Kidney (tissue), 22 donors: ENCODE measurements at places on chromosomes 6 and 20. TPM values are rescaled to one million over a fixed set of nuclear protein-coding genes. Genes with fewer than 3 reads are reported as not detected.

DNA sequence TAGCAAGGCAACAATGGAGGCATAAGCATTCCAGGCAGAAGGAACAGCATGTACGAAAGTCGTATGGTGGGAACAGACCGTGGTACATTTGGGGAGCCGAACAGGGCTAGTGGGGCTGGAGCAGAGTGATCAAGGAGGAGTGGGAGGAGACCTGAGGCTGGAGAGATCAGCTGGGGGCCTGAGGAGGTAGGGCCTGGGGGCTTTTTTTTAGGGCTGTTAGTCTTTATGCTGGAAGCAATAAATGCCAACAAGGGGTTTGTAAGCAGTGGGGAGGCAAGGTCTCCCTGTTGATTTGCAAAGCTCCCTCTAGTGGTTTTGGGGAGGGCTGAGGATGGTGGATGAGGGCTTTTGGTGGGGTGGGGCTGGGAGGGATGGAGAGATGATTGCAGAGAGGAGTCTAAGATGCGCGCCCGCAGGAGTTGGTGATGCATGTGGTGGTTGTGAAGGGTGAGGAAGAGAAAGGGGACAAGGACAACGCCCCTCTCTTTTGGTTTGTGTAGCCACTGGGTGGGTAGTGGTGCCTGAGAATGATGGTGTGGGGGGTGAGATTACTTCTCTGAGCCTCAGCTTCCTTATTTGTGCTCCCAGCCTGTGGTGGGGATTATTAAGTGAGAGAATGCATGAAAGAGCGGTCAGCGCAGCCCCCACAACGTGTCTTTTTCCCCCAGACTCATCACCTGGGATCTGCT lies 74.1 kb upstream of the TOX2 start:
- no peaks in the 10 kb centered on the region for H3K27me3 ChIP-seq
- H3K4me3 ChIP-seq: no peak overlapping the region
- no peaks in the 10 kb centered on the region for H3K36me3 ChIP-seq
- H3K4me1 ChIP-seq: no peaks in the 10 kb centered on the region
- DNase-seq: no peak

PPARD gene
- total RNA-seq: 24.4 TPM

- no peak overlapping the region for H3K27ac ChIP-seq
- H3K4me3 ChIP-seq: no peak overlapping the region
- no peaks in the 10 kb centered on the region for H3K27me3 ChIP-seq
Observed at GRCh38 chr6:39199231-39199940, 29.9 kb downstream of the KCNK5 start.

DNA sequence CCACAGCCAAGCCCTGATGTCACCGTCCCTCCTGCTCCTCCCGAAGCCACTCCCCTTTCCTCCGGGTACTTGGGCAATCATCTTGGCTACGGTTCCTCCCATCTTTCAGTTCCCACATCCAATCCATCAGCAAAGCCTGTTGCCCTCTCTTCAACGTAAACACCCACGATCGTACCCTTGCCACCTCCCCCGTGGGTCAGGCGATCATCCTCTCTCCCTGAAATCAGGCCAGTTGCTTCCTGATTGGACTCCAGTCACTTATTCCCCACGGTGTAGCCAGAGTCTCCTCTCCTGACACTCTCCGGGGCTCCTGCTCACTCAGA lies 44.5 kb downstream of the SULF2 start:
- no peak overlapping the region for H3K27ac ChIP-seq
- DNase-seq: no peak
- H3K27me3 ChIP-seq: no peaks in the 10 kb centered on the region
- no peak overlapping the region for H3K4me3 ChIP-seq
- H3K4me1 ChIP-seq: no peaks in the 10 kb centered on the region
- H3K36me3 ChIP-seq: no peaks in the 10 kb centered on the region

GRCh38 chr6:87066449-87067333 lies 28.2 kb downstream of the CGA start:
- no peaks in the 10 kb centered on the region for H3K4me1 ChIP-seq
- peak; percentile 84 for DNase-seq
- H3K36me3 ChIP-seq: no peaks in the 10 kb centered on the region
- H3K4me3 ChIP-seq: no peak overlapping the region

DNA sequence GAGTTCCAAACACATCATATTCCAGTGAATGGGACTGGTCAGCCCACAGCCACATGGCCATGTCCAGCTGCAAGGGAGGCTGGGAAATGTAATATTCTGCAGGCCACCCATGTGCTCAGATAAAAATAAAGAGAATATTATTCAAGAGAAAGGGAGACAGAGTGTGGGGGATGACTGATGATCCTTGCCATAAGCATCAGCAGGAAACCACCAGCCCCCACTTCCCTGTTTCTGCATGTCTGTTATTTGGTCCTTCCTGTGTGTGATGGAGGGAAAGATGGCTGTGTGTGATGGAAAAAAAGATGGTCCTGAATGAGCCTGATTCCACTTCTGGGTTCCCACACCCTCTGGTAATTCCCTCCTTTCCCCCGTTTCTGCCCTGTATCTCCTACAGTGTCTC lies 13.1 kb upstream of the RSPO4 start:
- DNase-seq: no peak
- H3K36me3 ChIP-seq: no peaks in the 10 kb centered on the region
- no peaks in the 10 kb centered on the region for H3K27me3 ChIP-seq
- no peak overlapping the region for H3K27ac ChIP-seq
- H3K4me3 ChIP-seq: no peak overlapping the region

GRCh38 chr6:21299216-21299615 lies 294.3 kb upstream of the SOX4 start:
- H3K27me3 ChIP-seq: no peaks in the 10 kb centered on the region

SLC39A7 gene
- 83.3 TPM for total RNA-seq

- peaks cover 5% of the 10 kb centered on the region for H3K4me1 ChIP-seq
- peak overlapping the region; percentile 91 for H3K27ac ChIP-seq
- no peaks in the 10 kb centered on the region for H3K27me3 ChIP-seq
- H3K36me3 ChIP-seq: peaks cover 19% of the 10 kb centered on the region
- peak; percentile 87 for DNase-seq
Observed at GRCh38 chr6:36593569-36594028, 563 bp upstream of the SRSF3 start.

KIF25 gene
- not detected for total RNA-seq

DNA sequence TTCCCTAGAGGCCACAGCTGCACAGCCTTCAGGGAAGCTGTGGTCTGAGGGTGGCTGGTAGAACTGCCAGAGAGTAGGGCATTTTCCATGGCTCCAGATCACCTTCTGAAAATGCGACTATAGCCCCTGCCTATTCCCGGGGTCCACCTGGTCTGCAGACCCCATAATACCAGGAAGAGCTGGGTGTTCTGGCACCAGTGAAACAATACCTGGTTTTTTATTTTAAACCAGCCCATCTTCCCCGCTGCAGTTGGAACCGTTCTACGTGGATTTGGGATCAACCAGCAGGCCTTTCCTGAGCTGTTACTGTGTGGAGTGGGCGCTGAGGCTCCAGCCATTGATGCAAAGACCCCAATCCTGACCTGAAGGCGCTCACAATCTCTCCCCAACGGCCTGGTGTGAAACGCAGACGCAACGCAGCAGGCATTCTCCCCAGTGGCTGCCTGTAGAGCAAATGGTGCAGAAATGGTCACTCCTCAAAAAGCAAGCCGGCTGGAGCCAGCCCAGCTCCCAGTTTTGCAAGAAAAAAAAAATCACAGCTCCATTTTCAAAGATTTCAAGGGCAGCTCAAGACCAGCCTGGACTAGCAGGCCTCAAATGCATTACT lies 11.3 kb downstream of the NPEPL1 start:
- H3K4me1 ChIP-seq: no peaks in the 10 kb centered on the region
- H3K27me3 ChIP-seq: no peaks in the 10 kb centered on the region
- no peak for DNase-seq
- no peak overlapping the region for H3K4me3 ChIP-seq
- H3K27ac ChIP-seq: no peak overlapping the region

GRCh38 chr6:116398316-116399010 lies 27.7 kb downstream of the DSE start:
- DNase-seq: no peak
- H3K27me3 ChIP-seq: no peaks in the 10 kb centered on the region
- no peaks in the 10 kb centered on the region for H3K36me3 ChIP-seq
- H3K4me3 ChIP-seq: no peak overlapping the region

DNA sequence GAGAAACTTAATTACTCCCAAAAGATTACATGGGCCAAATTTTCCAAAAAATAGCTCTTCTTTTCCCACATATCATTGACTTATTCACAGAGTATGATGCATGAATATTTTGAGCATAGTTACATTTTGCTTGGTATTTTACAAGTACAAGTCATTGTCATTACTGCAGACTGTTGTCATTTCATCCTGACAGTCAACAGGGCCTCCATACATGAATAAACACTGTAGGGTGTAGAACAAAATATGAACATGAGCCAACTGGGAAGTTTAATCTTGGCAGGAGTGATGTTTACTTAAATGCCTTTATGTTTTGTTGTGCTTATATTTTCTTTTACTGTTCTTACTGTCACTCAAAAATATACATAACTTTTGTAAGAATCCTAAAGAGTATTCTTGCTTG lies 340.7 kb downstream of the ADGRB3 start:
- H3K27me3 ChIP-seq: no peaks in the 10 kb centered on the region
- no peaks in the 10 kb centered on the region for H3K4me1 ChIP-seq
- no peak for DNase-seq
- H3K36me3 ChIP-seq: no peaks in the 10 kb centered on the region

NKX2-2 gene
- total RNA-seq: not detected

GRCh38 chr6:46378882-46379416 lies 112.3 kb downstream of the RCAN2 start:
- peak overlapping the region; percentile 50 for H3K27ac ChIP-seq
- DNase-seq: no peak
- H3K27me3 ChIP-seq: no peaks in the 10 kb centered on the region
- H3K4me3 ChIP-seq: no peak overlapping the region

DNA sequence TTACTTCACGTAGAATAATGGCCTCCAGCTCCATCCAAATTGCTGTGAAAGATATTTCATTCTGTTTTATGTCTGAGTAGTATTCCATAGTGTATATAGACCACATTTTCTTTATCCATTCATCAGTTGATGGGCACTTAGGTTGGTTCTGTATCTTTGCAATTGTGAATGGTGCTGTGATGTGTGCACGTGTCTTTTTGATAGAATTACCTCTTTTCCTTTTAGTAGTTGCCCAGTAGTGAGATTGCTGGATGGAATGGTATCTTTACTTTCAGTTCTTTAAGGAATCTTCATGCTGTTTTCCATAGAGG lies 91.8 kb downstream of the CARMIL1 start:
- no peak overlapping the region for H3K27ac ChIP-seq
- H3K36me3 ChIP-seq: no peaks in the 10 kb centered on the region
- no peak overlapping the region for H3K4me3 ChIP-seq
- H3K4me1 ChIP-seq: peaks cover 18% of the 10 kb centered on the region

- no peak overlapping the region for H3K27ac ChIP-seq
- no peaks in the 10 kb centered on the region for H3K4me1 ChIP-seq
- H3K36me3 ChIP-seq: no peaks in the 10 kb centered on the region
Observed at GRCh38 chr6:2193931-2194330, 51.5 kb downstream of the GMDS start.

TP53TG5 gene
- not detected for total RNA-seq

FERMT1 gene
- 0.57 TPM for total RNA-seq

IPCEF1 gene
- total RNA-seq: 25.9 TPM

MCHR2 gene
- total RNA-seq: not detected

- no peak overlapping the region for H3K4me3 ChIP-seq
- no peak for DNase-seq
- H3K27me3 ChIP-seq: no peaks in the 10 kb centered on the region
- H3K4me1 ChIP-seq: no peaks in the 10 kb centered on the region
Observed at GRCh38 chr20:35709259-35709658, 10.1 kb downstream of the ROMO1 start.

TPD52L2 gene
- total RNA-seq: 78.0 TPM

MEI4 gene
- 1.2 TPM for total RNA-seq

DNA sequence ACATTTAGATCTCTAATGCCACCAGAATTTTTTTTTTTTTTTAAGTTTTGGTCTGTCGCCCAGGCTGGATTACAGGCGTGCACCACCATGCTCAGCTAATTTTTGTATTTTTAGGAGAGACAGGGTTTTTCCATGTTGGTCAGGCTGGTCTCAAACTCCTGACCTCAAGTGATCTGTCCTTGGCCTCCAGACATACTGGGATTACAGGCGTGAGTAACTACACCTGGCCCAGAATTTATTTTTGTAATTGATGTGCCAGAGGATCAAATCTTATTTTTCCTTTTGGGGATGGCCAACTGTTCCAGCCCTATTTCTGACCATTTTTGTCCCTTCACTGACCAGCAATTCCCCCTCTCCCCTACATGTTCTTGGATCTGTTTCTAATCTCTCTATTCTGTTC lies 18.0 kb upstream of the MYMX start:
- no peaks in the 10 kb centered on the region for H3K4me1 ChIP-seq
- H3K27me3 ChIP-seq: no peaks in the 10 kb centered on the region
- H3K27ac ChIP-seq: no peak overlapping the region
- DNase-seq: no peak
- no peaks in the 10 kb centered on the region for H3K36me3 ChIP-seq

DNA sequence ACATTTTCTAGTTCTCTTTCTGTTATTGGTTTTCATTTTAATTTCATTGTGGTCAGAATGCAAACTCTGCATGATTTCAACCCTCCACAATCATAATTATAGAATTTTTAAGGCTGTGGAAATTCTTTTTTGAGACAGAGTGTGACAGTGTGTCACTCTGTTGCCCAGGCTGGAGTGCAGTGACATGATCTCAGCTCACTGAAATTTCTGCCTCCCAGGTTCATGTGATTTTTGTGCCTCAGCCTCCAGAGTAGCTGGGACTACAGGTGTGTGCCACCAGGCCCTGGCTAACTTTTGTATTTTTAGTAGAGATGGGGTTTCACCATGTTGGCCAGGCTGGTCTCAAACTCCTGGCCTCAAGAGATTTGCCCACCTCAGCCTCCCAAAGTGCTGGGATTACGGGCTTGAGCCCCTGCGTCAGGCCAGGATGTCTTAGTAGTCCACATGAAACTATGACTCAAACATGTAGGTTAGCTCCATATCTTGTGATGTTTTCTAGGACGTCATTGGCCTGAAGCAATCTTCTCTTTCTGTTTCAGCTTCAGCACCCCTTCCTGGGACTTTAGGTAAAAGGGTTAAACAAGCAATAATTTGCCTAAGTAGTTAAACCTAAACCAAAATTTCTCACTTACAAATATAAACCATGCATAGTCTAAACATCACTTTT lies 47.4 kb upstream of the SAMD3 start:
- no peaks in the 10 kb centered on the region for H3K36me3 ChIP-seq
- no peak for DNase-seq
- no peak overlapping the region for H3K27ac ChIP-seq

C6orf141 gene
- 2.2 TPM for total RNA-seq

DNA sequence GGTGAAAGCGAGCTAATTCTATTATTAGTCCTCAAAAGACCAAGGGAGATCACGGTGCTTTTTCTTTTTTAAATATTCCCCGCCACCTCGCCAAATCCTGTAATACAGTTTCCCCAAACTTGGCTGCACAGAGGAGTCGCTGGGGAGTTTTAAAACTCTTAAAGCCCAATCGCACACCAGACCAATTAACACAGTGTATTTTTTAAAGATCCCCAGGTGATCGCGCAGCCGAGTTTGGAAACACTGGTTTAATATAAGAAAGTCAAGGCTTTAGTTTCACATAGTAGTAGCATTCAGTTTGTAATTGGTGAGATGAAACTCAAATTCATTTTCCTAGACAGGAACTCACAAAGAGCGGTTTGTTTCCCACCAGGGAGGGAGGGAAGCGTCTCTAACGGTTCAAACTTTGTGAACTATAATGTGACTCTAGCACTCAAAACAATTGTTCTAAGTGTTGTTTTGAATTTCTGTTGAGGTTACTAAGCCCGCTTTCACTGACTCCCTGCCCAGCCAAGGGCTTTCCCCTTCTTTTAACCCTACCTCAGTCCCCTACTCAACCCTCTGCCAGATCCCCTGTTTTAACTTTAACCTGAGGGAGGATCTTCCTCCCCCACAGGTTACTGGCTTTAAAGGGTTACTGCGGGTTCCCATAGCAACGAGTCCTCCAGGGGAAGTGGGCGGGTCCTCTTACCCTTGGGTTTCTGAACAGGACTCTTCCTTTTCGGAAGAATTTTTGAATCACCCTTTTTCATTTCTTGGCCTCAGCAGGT lies 25.7 kb upstream of the BTBD3 start:
- no peaks in the 10 kb centered on the region for H3K36me3 ChIP-seq
- H3K4me3 ChIP-seq: peak overlapping the region; percentile 89
- DNase-seq: peak; percentile 95
- H3K4me1 ChIP-seq: no peaks in the 10 kb centered on the region
